ENCODE measurements at places on chromosomes 1 and 21. TPM values are rescaled to one million over a fixed set of nuclear protein-coding genes. Genes with fewer than 3 reads are reported as not detected.

The GBP7 gene
- not detected for total RNA-seq

The LEFTY2 gene
- total RNA-seq, result 15.5 TPM

The LEFTY1 gene
- 47.0 TPM for total RNA-seq

The AMY2B gene
- total RNA-seq, result 3.3 TPM

The TSEN15 gene
- 23.8 TPM for total RNA-seq

The DNM3 gene
- 1.9 TPM for total RNA-seq

The ZCCHC17 gene
- 40.6 TPM for total RNA-seq

The C1QTNF12 gene
- total RNA-seq, result 8.5 TPM

The GCSAML gene
- not detected for total RNA-seq

The OR10J4 gene
- total RNA-seq, result not detected

The CLEC20A gene
- total RNA-seq, result not detected

The NIBAN1 gene
- total RNA-seq, result 5.0 TPM

The CRB1 gene
- 0.11 TPM for total RNA-seq

The BRDT gene
- total RNA-seq, result 0.13 TPM

The TNFSF4 gene
- total RNA-seq, result 0.48 TPM

The KIF2C gene
- total RNA-seq, result 82.6 TPM

The HPCA gene
- total RNA-seq, result 1.9 TPM
